Type B pancreatic cell (in vitro differentiated cells): ENCODE measurements at places on chromosomes 2 and 18.

- H3K36me3 ChIP-seq: no peaks in the 10 kb centered on the region
- no peaks in the 10 kb centered on the region for H3K27me3 ChIP-seq
- no peak for DNase-seq
Measured at GRCh38 chr2:6312367-6312766, 553.3 kb downstream of the CMPK2 start.

GRCh38 chr2:195612611-195613495 lies 44.2 kb upstream of the SLC39A10 start:
- H3K27me3 ChIP-seq: peaks cover 6% of the 10 kb centered on the region
- H3K4me1 ChIP-seq: peaks cover 18% of the 10 kb centered on the region
- DNase-seq: no peak
- H3K4me3 ChIP-seq: peak overlapping the region; percentile 62
- H3K36me3 ChIP-seq: no peaks in the 10 kb centered on the region

GRCh38 chr2:152083202-152083875 lies 15.5 kb downstream of the CACNB4 start:
- peaks cover 3% of the 10 kb centered on the region for H3K27me3 ChIP-seq
- H3K4me1 ChIP-seq: no peaks in the 10 kb centered on the region
- H3K4me3 ChIP-seq: no peak overlapping the region
- no peak overlapping the region for H3K27ac ChIP-seq

DNA sequence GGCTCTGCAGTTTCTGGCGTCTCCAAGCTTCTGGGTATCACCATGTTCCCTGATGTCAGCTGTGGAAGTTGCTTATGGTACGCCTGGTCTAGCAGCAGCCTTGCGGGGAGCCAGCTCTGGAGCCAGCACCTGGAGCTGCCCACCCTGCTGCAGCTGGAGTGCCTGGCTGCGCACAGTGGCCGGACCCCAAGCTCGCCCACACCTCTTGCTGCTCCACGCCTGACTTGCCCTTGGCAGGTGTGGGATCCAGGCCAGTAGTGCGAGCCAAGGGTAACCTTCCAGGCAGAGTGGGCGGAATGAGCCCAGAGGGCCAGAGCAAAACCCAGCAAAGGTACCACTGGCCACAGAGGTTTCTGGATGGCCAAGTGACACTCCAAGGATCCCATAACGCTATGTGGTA lies 13.2 kb upstream of the EML6 start:
- peaks cover 3% of the 10 kb centered on the region for H3K27me3 ChIP-seq
- H3K4me3 ChIP-seq: peak overlapping the region; percentile 60
- no peak for DNase-seq
- H3K4me1 ChIP-seq: no peaks in the 10 kb centered on the region

- no peaks in the 10 kb centered on the region for H3K27me3 ChIP-seq
- no peaks in the 10 kb centered on the region for H3K36me3 ChIP-seq
- H3K27ac ChIP-seq: no peak overlapping the region
- no peak overlapping the region for H3K4me3 ChIP-seq
- no peaks in the 10 kb centered on the region for H3K4me1 ChIP-seq
Measured at GRCh38 chr2:156003780-156004179, 328.7 kb downstream of the NR4A2 start.

GRCh38 chr2:53641290-53641689 lies 126.3 kb upstream of the CHAC2 start:
- H3K27me3 ChIP-seq: no peaks in the 10 kb centered on the region
- H3K27ac ChIP-seq: no peak overlapping the region
- no peak overlapping the region for H3K4me3 ChIP-seq
- DNase-seq: no peak
- no peaks in the 10 kb centered on the region for H3K4me1 ChIP-seq

GRCh38 chr2:145546091-145546490 lies 1026.2 kb upstream of the ZEB2 start:
- no peaks in the 10 kb centered on the region for H3K27me3 ChIP-seq
- H3K36me3 ChIP-seq: no peaks in the 10 kb centered on the region
- peaks cover 8% of the 10 kb centered on the region for H3K4me1 ChIP-seq
- no peak overlapping the region for H3K27ac ChIP-seq
- no peak for DNase-seq

GRCh38 chr2:200834701-200835100 lies 23.0 kb downstream of the BZW1 start:
- H3K27ac ChIP-seq: no peak overlapping the region
- H3K36me3 ChIP-seq: no peaks in the 10 kb centered on the region
- no peaks in the 10 kb centered on the region for H3K4me1 ChIP-seq
- peaks cover 4% of the 10 kb centered on the region for H3K27me3 ChIP-seq
- DNase-seq: no peak

DNA sequence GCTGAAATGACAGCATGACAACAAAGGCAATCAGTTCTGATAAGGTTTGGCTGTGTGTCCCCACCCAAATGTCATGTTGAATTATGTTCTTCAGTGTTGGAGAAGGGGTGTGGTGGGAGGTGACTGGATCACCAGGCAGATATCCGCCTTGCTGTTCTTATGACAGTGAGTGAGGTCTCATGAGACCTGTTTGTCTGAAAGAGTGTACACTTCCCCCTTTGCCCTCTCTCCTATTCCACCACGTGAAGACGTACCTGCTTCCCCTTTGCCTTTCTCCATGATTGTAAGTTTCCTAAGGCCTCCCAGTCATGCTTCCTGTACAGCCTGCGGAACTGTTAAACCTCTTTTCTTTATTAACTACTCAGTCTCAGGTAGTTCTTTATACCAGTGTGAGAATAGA lies 553.0 kb downstream of the DCDC2C start:
- no peaks in the 10 kb centered on the region for H3K27me3 ChIP-seq
- H3K4me1 ChIP-seq: no peaks in the 10 kb centered on the region
- DNase-seq: no peak
- no peak overlapping the region for H3K27ac ChIP-seq

- no peaks in the 10 kb centered on the region for H3K36me3 ChIP-seq
- H3K4me3 ChIP-seq: no peak overlapping the region
- H3K27ac ChIP-seq: no peak overlapping the region
- no peak for DNase-seq
Measured at GRCh38 chr18:25281556-25281955, 70.4 kb downstream of the ZNF521 start.

- H3K4me1 ChIP-seq: peaks cover 7% of the 10 kb centered on the region
- DNase-seq: no peak
- H3K27ac ChIP-seq: no peak overlapping the region
- peaks cover 6% of the 10 kb centered on the region for H3K27me3 ChIP-seq
Measured at GRCh38 chr2:180670302-180671003, 310.0 kb upstream of the UBE2E3 start.

GRCh38 chr2:37307500-37307899 lies 17.1 kb downstream of the PRKD3 start:
- peaks cover 17% of the 10 kb centered on the region for H3K4me1 ChIP-seq
- no peak overlapping the region for H3K27ac ChIP-seq
- peaks cover 14% of the 10 kb centered on the region for H3K36me3 ChIP-seq
- no peaks in the 10 kb centered on the region for H3K27me3 ChIP-seq
- no peak for DNase-seq

DNA sequence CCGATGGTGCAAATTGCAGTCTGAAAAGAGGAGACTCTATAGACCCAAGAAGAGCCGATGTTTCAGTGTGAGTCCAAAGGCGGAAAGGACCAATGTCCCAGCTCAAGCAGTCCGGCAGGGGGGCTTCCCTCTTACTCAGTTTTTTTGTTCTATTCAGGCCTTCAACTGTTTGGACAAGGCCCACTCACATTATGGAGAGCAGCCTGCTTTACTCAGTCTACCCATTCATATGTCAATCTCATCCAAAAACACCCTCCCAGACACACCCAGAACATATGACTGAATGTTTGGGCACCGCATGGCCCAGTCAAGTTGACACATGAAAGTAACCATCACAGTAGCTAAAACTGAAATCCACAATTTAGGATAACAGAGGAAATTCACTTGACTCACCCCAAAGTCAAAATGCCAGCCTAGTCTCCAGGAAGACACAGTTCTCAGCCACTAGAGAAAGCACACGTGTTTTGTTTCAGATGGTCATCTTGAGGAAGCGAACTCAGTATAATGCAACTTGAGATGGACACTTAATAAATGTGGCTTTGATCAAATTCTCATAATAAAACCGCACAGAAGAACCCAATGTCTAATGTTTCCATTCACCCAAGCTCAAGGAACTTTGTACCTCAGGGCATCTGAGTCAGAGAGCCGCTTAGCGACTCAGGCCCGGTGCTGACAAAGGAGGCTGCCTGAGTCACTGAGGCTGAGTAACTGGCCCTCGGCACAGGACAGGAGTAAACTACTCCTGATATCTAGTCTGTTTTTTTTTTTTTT lies 2.4 kb downstream of the FHL2 start:
- H3K4me1 ChIP-seq: peaks cover 12% of the 10 kb centered on the region
- peaks cover 16% of the 10 kb centered on the region for H3K36me3 ChIP-seq
- H3K27ac ChIP-seq: peak overlapping the region; percentile 63

DNA sequence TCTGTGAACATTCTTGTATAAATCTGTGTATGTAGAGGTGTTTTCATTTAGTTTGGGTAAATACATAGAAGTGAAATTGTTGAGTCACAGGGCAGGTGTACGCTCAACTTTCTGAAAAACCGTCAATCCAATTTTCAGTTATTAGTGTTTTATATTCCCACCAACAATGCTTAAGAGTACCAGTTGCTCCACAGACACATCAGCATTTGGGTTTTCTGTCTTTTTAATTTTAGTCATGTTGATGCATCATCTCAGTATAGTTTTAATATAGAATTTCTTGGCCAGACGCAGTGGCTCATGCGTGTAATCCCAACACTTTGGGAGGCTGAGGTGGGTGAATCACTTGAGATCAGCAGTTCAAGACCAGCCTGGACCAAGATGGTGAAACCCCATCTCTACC lies 3.2 kb upstream of the GNLY start:
- H3K4me1 ChIP-seq: no peaks in the 10 kb centered on the region
- peaks cover 5% of the 10 kb centered on the region for H3K27me3 ChIP-seq
- H3K4me3 ChIP-seq: no peak overlapping the region
- DNase-seq: no peak

GRCh38 chr18:74906184-74906583 lies 302.8 kb downstream of the PTGR3 start:
- no peak overlapping the region for H3K27ac ChIP-seq
- H3K27me3 ChIP-seq: no peaks in the 10 kb centered on the region
- peaks cover 4% of the 10 kb centered on the region for H3K36me3 ChIP-seq
- DNase-seq: no peak
- peaks cover 9% of the 10 kb centered on the region for H3K4me1 ChIP-seq
- H3K4me3 ChIP-seq: peak overlapping the region; percentile 24

GRCh38 chr2:121505005-121505404 lies 25.7 kb upstream of the RNU4ATAC start:
- no peak overlapping the region for H3K4me3 ChIP-seq
- no peaks in the 10 kb centered on the region for H3K27me3 ChIP-seq
- peaks cover 8% of the 10 kb centered on the region for H3K4me1 ChIP-seq
- peaks cover 55% of the 10 kb centered on the region for H3K36me3 ChIP-seq
- no peak for DNase-seq
- peak overlapping the region; percentile 61 for H3K27ac ChIP-seq

DNA sequence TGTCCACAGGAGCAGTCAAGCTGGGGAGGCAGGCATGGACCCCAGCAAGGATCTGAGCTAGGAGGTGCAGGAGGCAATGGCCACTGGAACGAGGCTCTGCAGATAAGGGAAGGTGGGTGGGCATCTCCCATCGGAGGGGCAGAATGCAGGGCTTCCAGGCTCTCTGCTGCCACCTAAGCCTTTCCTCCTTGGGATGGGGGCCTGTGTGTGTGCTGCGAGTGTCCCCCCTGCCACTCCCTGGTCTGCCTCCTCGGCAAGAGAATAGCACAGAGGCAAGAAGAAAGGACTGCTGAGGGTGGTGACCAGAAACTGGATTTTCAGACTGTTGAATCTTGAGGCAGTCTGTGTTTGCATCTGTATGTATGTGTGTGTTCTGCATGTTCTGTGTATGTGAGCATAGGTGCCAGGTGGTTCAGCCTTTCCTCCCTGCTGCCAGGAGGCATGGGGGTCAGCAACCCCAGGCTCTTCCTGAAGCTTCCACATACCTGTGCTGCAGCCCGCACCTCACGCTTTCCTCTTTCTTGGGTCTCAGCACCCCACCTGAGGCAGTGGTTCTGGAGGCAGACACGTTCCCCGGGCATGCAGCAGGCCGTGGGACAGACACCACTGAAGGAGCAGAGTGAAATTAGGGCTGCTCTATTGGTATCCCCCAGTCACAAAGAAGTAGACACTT lies 86.7 kb downstream of the EPAS1 start:
- peaks cover 13% of the 10 kb centered on the region for H3K36me3 ChIP-seq
- H3K4me3 ChIP-seq: no peak overlapping the region
- no peak overlapping the region for H3K27ac ChIP-seq

- peaks cover 25% of the 10 kb centered on the region for H3K36me3 ChIP-seq
- H3K4me1 ChIP-seq: peaks cover 10% of the 10 kb centered on the region
- no peaks in the 10 kb centered on the region for H3K27me3 ChIP-seq
Measured at GRCh38 chr2:126672980-126673605, 17.1 kb downstream of the GYPC start.

- no peaks in the 10 kb centered on the region for H3K36me3 ChIP-seq
- H3K27ac ChIP-seq: no peak overlapping the region
- H3K4me1 ChIP-seq: no peaks in the 10 kb centered on the region
- H3K27me3 ChIP-seq: no peaks in the 10 kb centered on the region
Measured at GRCh38 chr2:31354837-31355236, 59.7 kb downstream of the XDH start.
